ENCODE measurements at places on chromosomes 2 and 18. TPM values are rescaled to one million over a fixed set of nuclear protein-coding genes. Genes with fewer than 3 reads are reported as not detected.

The FAM237A gene
- not detected for polyA plus RNA-seq

The MEP1B gene
- not detected for polyA plus RNA-seq

The PKDCC gene
- polyA plus RNA-seq: 117 TPM

DNA sequence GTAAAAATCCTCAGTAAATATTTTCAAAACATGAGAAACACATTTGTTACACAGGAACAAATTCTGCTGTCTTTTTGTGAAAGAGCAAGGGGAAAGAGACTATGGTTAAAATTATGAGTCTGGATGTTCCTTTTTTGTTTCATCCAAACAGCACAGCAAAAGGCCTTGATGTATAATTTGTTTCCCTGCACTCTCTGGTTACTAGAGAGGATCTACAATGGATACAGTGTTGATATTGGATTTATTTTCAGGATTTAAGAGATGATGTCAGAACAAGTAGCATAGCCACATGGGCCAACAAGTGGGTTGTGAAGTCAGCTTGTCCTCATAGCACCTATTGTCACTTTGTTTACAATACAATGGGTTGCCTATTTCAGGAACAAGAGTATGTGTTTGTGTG, 11.3 kb upstream of the ERBB4 start:
- H3K4me3 ChIP-seq: no peak overlapping the region
- no peaks in the 10 kb centered on the region for H3K36me3 ChIP-seq
- no peak for DNase-seq
- H3K27ac ChIP-seq: no peak overlapping the region
- no peaks in the 10 kb centered on the region for H3K27me3 ChIP-seq
- no peaks in the 10 kb centered on the region for H3K4me1 ChIP-seq

The SCTR gene
- polyA plus RNA-seq: 0.27 TPM

The MAP4K4 gene
- polyA plus RNA-seq: 23.9 TPM

The SIX3 gene
- not detected for polyA plus RNA-seq

- no peak for DNase-seq
- no peaks in the 10 kb centered on the region for H3K4me1 ChIP-seq
- H3K4me3 ChIP-seq: no peak overlapping the region
- no peaks in the 10 kb centered on the region for H3K36me3 ChIP-seq
- H3K27me3 ChIP-seq: no peaks in the 10 kb centered on the region
- H3K27ac ChIP-seq: no peak overlapping the region
These were observed 109.4 kb downstream of the NRXN1 start for GRCh38 chr2:50922506-50922905.
